ENCODE measurements at places on chromosomes 11 and 22.
A peak's percentile ranks its signal among the peaks of the same experiment; 100 is the strongest.

DNA sequence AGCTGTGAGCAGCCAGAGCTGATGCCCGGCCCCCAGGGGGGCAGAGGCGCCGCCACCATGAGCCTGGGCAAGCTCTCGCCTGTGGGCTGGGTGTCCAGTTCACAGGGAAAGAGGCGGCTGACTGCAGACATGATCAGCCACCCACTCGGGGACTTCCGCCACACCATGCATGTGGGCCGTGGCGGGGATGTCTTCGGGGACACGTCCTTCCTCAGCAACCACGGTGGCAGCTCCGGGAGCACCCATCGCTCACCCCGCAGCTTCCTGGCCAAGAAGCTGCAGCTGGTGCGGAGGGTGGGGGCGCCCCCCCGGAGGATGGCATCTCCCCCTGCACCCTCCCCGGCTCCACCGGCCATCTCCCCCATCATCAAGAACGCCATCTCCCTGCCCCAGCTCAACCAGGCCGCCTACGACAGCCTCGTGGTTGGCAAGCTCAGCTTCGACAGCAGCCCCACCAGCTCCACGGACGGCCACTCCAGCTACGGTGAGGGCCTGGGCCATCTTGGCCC, 6.1 kb downstream of the CDC42EP1 start:
- no peak for DNase-seq

DNA sequence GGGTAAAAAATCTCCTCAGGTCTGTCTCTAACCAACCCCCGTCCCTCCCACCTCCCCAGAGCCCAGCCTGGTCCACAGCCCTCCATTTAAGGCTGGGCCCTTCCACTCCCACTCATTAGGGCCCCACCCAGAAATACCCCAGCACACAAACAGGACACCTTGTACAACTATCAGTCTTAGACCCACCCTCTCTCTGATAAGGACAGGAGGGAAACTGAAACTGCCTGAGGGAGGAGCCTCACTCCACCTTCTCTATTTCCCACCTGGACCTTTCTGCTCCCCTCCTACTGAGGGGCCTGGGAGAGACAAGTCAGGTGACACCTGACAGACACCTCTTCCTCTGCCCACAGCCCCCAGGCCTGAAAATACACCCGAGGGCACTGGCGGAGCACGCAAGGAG, 90.2 kb downstream of the PLEKHA7 start:
- DNase-seq: peak; percentile 54

DNA sequence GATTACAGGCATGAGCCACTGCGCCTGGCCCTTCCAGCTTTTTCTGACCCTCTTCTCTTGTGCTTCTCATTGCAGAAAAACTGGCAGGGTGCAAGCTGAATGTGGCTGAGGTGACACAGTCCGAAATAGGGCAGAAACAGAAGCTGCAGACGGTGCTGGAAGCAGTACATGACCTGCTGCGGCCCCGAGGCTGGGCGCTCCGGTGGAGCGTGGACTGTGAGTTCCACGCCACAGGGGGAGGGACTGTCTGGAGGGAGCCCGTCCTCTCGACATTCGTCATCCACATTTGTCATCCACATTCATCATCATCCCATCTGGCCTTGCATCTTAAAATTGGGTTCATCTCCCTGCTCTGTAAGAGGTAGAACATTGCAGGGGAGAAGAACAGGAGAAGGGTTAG, 49.3 kb upstream of the PARVG start:
- DNase-seq: peak; percentile 2

GRCh38 chr11:12402025-12402424, 24.7 kb downstream of the PARVA start:
- DNase-seq: no peak

DNA sequence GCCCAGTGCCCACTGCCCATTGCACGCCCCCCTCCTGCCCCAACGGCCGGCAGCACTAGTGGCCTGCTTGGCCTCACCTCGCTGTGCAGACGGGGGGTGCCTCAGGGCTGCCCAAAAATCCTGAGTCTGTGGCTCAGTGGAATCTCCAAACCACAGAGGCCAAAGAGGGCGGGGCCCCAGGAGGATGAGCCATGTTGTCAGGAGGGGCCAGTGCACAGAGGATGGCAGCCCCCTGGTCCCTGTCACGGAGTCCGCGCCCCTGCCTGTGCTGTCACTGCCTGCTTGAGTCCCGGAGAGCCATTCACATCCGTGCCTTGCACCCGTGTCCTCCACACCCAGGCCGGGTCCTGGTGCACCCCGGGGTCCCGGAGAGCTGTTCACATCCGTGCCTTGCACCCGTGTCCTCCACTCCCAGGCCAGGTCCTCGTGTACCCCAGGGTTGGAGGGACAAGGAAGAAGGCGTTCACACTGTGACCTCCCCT, 36.4 kb upstream of the MUC5AC start:
- DNase-seq: no peak

GRCh38 chr11:65816696-65817095, 17.1 kb upstream of the SNX32 start:
- DNase-seq: no peak

- no peak for DNase-seq
Observed at GRCh38 chr11:35101223-35101622, 37.7 kb upstream of the CD44 start.

GRCh38 chr22:41288245-41288946, 2.4 kb upstream of the RANGAP1 start:
- DNase-seq: peak; percentile 23

- no peak for DNase-seq
Observed at GRCh38 chr11:88357323-88358039, 19.9 kb upstream of the CTSC start.

GRCh38 chr11:33654594-33654993, 46.0 kb downstream of the C11orf91 start:
- DNase-seq: no peak

GRCh38 chr22:50502628-50503474, 4.7 kb downstream of the LMF2 start:
- no peak for DNase-seq

GRCh38 chr11:3859373-3859881, 4.0 kb downstream of the STIM1 start:
- peak; percentile 70 for DNase-seq

DNA sequence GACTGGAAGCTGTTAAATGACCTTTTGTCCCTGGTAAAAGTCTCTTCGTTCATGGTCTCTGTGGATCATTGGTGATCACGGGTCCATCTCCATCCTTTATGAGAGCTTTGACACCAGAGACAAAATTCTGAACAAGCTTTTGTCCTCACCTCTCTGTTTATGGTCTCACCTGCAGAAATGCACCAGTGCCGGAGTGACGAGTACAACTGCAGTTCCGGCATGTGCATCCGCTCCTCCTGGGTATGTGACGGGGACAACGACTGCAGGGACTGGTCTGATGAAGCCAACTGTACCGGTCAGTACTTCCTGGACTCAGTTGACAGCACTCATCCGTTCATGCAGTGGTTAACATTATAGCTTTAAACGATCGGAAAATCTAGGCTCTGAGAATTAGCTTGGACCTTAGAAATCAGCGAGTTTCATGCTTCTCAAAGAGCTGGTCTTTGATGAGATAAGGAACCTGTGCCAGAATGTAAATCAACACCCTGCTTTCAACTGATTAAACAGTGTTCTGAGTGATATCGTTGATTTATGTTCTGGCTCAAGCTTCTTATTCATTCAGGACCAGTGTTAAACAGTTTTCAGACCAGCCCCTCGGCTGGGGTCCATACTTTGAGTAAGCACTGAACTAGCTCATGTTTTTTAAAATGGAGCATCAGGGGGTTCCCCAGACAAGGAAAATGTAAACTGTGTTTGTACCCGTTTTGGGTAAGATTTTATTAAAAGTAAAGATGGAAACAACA, 124.5 kb upstream of the SORL1-AS1 start:
- DNase-seq: no peak

DNA sequence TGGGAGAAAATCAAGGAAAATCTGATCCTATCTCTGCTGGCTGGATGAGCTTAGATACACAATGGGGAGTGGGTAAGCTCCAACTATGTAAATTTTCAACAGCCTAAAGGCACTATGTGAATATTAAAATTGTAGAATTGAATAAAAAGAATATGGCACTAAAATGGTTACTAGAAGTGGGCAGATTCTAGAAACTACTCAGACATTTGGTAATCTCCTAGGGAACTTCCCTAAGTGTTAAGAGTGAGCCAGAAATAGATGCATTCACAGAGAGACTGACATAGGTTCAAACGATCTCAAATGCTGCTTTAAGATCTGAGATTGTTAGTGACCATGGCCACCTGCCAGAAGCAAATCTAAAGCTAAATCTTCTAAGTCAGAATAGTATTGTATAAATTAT, 4.3 kb upstream of the OR52E1 start:
- no peak for DNase-seq

GRCh38 chr11:78972590-78972989, 397.9 kb upstream of the NARS2 start:
- DNase-seq: no peak

DNA sequence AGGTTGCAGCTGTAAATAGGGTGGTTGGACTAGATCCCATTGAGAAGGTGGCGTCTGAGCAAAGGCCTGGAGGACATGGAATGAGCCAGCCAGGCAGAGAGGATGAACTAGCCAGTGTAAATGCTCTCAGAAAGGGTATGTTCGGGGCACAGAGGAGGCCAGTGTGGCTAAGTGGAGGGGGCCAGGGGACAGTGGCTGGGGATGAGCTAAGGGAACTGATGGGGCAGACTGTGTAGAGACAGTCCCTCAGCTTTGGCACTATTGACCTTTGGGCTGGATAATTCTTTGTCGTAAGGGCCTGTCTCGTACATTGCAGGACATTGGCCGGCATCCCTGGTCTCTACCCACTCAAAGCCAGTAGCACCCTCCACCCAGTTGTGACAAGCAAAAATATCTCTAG, 43.7 kb upstream of the ISX start:
- no peak for DNase-seq

GRCh38 chr11:47020793-47021526, 84.4 kb downstream of the CSTPP1 start:
- no peak for DNase-seq

DNA sequence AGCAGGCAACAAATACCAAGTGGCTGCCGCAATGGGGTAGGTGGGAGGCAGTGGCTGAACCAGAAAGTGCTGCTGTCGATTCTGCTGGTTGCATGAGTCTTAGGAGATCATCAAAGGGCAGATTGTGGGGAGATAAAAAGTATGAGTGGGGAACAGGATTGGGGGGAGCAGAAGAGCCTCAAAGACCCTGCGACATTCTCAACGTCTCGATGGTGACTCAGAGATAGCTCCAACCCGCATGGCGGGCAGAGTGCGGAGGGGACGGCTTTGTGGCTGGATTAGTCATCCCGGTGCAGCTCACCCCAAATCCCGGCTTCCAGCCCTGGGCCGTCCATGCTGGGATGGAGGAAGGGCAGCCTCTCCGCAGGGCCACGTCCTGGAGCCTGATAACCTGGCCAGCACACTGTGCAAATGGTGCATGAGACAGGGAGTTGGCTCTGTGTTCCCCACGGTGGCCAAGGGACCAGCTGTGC, 11.6 kb upstream of the RTN4R start:
- DNase-seq: no peak

DNA sequence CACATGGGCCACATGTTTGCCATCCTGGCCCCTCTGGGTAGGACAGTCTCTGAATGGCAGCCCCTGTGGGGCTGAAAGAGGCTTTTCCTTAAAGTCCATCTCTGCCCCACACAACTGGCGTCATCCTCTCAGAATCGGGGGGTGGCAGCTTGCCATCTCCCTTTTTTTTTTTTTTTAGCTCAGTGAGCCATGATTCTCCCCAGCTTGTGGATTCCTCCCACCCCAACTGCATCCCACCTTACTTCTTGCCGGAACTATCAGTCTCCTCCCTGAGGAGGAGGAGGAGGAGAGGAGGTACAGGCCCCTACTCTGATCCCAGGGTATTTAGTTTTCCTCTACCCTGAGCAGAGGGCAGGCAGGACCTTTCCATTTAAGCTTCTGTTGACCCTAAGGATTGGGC, 3.4 kb downstream of the DGKZ start:
- no peak for DNase-seq

DNA sequence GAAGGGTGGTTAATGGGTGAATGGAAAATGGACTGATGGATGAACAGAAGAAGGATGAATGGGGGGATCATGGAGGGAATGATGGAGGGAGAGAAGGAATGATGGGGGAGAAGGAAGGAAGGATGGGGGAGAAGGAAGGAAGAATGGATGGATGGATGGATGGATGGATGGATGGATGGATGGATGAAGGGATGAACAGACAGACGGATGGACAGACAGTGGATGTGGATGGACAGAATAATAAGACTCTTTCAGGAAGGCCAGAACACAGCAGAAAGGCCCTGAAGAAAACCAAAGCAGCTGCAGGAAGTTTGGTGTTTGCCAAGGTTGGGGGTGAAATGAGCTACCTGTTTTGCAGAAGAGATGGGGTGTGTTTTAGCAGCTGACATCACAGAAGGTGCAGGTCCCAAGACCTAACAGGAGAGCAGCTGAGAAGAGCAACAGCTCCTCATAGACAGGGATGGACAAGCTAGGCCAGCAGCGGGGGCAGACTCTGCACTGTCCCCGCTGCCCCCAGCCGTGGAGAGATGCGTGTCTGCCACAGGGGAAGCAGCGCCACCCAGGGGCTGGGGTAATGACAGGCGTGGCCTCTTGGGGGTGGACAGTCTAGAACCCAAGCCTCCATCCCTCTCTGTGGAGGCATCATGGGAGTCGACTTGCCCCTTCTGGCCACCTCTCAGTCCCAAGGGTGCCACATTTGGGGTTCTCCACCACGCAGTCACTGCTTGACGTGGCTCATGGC, 17.9 kb downstream of the C1QTNF6 start:
- DNase-seq: peak; percentile 24

DNA sequence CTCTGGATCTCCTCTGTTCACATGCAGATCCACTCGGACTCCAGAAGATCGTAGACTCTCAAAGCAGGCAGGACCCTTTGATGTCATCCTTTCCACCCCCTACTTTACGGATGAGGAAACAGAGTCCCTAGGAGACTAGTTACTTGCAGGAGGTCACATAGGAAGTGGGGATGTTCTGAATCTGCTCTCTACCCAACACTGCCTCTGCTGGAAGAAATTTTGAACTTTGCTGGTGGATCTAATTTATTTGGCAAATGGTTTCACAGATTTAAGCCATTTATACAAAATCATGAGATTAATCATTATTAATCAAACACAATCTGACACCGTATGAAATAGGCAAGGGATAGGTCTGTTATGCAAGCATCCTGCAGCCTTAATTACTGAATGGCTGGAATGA, 55.0 kb upstream of the USP47 start:
- DNase-seq: no peak
